ENCODE measurements at places on chromosomes 5 and 9. TPM values are rescaled to one million over a fixed set of nuclear protein-coding genes. Genes with fewer than 3 reads are reported as not detected.

DNA sequence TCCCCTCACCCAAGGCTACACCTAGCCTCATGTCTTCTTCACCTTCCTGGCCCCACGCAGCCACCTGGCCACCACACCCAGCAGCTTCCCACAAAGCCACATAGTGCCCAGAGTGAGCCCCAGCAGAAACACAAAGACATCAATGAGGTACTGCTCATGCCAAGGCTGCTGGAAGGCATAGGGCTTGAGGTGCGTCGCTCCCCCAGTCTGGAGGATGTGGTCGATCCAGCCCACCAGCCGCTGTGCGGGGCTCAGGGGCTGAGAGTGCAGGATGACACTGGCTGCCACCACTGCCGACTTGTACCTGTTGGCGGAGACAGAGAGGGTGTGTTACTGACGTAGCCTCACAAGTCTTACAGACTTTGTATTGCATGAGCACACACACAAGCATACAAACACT, 15.8 kb upstream of the CAPSL start:
- H3K27me3 ChIP-seq = no peaks in the 10 kb centered on the region
- no peak overlapping the region for H3K4me3 ChIP-seq
- H3K36me3 ChIP-seq = no peaks in the 10 kb centered on the region
- no peak overlapping the region for H3K27ac ChIP-seq
- H3K4me1 ChIP-seq = no peaks in the 10 kb centered on the region

- H3K4me3 ChIP-seq = no peak overlapping the region
- H3K36me3 ChIP-seq = no peaks in the 10 kb centered on the region
- peaks cover 1% of the 10 kb centered on the region for H3K4me1 ChIP-seq
- DNase-seq = no peak
- H3K27me3 ChIP-seq = no peaks in the 10 kb centered on the region
Measured at GRCh38 chr5:33227746-33228145, 213.0 kb upstream of the TARS1 start.

DNA sequence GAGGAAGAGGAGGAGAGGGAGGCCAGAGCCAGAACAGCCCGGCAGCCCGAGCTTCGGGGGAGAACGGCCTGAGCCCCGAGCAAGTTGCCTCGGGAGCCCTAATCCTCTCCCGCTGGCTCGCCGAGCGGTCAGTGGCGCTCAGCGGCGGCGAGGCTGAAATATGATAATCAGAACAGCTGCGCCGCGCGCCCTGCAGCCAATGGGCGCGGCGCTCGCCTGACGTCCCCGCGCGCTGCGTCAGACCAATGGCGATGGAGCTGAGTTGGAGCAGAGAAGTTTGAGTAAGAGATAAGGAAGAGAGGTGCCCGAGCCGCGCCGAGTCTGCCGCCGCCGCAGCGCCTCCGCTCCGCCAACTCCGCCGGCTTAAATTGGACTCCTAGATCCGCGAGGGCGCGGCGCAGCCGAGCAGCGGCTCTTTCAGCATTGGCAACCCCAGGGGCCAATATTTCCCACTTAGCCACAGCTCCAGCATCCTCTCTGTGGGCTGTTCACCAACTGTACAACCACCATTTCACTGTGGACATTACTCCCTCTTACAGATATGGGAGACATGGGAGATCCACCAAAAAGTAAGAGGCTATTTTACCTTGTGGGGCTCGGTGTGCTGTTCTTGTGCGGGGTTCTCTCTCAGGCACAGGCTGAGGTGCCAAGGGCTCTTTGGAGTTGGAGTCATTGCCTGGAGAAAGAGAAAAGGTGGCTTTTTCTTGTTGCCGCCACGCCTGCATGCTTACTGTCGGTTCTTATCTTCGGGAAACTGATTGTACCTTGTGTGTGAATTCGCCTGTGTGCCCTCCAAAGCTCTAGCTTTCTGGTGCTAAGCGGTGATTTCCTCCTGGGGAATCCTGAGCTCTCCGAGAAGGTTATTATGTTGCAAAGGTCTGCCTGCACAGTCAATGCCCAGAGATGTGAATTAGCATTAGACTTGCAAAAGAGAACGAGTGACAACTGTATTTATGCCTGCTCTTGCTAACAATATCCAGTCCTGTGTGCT, at the start of gene ISL1:
Gene ISL1, plus strand, starts transcription at position 318 of the 991 bp plus-strand sequence. Its CDS starts 224 bp downstream, at position 542.
- H3K27ac ChIP-seq = no peak within 1 kb of the TSS
- no peaks in the 10 kb centered on the region for H3K27me3 ChIP-seq
- H3K36me3 ChIP-seq = no peaks in the 10 kb centered on the region

- no peak overlapping the region for H3K4me3 ChIP-seq
- no peaks in the 10 kb centered on the region for H3K36me3 ChIP-seq
- no peak overlapping the region for H3K27ac ChIP-seq
- DNase-seq = no peak
- H3K27me3 ChIP-seq = no peaks in the 10 kb centered on the region
- no peaks in the 10 kb centered on the region for H3K4me1 ChIP-seq
Measured at GRCh38 chr5:89735082-89735481, 674.5 kb downstream of the CETN3 start.

- H3K36me3 ChIP-seq = no peaks in the 10 kb centered on the region
- no peaks in the 10 kb centered on the region for H3K27me3 ChIP-seq
- H3K27ac ChIP-seq = no peak overlapping the region
- DNase-seq = no peak
Measured at GRCh38 chr5:143101725-143102386, 301.6 kb downstream of the NR3C1 start.

GRCh38 chr5:171858303-171858702, 72.7 kb downstream of the SMIM23 start:
- no peak overlapping the region for H3K27ac ChIP-seq
- no peaks in the 10 kb centered on the region for H3K4me1 ChIP-seq
- no peaks in the 10 kb centered on the region for H3K36me3 ChIP-seq
- no peak overlapping the region for H3K4me3 ChIP-seq

DNA sequence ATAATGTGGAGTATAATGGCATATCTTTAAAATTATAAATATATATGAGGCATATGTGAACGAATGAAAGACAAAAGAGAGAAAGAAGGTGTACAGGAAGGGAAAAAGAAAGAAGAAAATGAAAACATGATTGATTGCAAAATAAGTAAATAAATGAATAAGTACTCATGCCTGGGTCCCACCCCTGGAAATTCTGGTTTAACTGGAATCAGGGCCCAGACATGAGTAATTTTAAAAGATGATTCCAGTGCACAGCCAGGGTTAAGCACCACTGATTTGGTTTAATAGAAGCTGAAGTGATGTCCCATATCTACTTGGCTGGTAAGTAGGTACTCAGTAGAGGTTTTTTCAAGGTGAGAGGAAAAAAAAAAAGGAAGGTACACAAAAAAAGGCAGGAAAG, 34.0 kb upstream of the HOMER1 start:
- DNase-seq = no peak
- no peak overlapping the region for H3K27ac ChIP-seq
- H3K4me3 ChIP-seq = no peak overlapping the region
- peaks cover 2% of the 10 kb centered on the region for H3K4me1 ChIP-seq
- no peaks in the 10 kb centered on the region for H3K36me3 ChIP-seq

- no peak overlapping the region for H3K4me3 ChIP-seq
- no peaks in the 10 kb centered on the region for H3K36me3 ChIP-seq
- no peaks in the 10 kb centered on the region for H3K4me1 ChIP-seq
- no peaks in the 10 kb centered on the region for H3K27me3 ChIP-seq
- no peak overlapping the region for H3K27ac ChIP-seq
Measured at GRCh38 chr5:78899922-78900362, 85.2 kb downstream of the ARSB start.

DNA sequence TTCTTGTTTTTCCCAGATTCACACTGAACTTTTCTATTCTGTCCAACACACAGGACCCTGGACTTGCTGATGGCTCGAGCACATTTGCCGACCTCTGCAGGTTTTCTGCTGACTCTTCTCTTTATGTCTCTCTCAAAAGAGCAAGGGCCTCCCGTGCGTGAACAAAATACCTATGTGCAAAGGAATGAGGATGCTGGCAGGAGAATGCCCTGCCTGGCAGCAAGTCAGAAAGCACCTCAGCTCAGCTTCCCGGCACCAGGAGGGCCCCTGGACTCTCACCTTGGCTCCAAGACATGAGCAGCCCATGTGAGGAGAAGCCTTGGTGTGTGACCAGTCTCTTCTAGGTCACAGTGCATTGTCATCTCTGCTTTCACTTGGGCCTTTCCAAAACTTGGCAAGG, 36.1 kb downstream of the PAPPA start:
- H3K4me3 ChIP-seq = no peak overlapping the region
- H3K27ac ChIP-seq = no peak overlapping the region
- DNase-seq = no peak
- H3K27me3 ChIP-seq = no peaks in the 10 kb centered on the region

GRCh38 chr9:83521411-83521810, 16.8 kb downstream of the FRMD3 start:
- no peaks in the 10 kb centered on the region for H3K36me3 ChIP-seq
- no peaks in the 10 kb centered on the region for H3K27me3 ChIP-seq
- DNase-seq = no peak
- H3K4me1 ChIP-seq = no peaks in the 10 kb centered on the region
- H3K27ac ChIP-seq = no peak overlapping the region

GRCh38 chr9:126842977-126843799, 17.3 kb upstream of the ZBTB34 start:
- no peaks in the 10 kb centered on the region for H3K4me1 ChIP-seq
- no peaks in the 10 kb centered on the region for H3K36me3 ChIP-seq
- no peaks in the 10 kb centered on the region for H3K27me3 ChIP-seq
- no peak for DNase-seq
- H3K27ac ChIP-seq = no peak overlapping the region

- no peaks in the 10 kb centered on the region for H3K4me1 ChIP-seq
- no peak overlapping the region for H3K4me3 ChIP-seq
- no peaks in the 10 kb centered on the region for H3K27me3 ChIP-seq
- DNase-seq = no peak
- H3K36me3 ChIP-seq = no peaks in the 10 kb centered on the region
Measured at GRCh38 chr5:87539839-87540238, 127.1 kb upstream of the CCNH start.

- no peak for DNase-seq
- H3K4me1 ChIP-seq = no peaks in the 10 kb centered on the region
- no peaks in the 10 kb centered on the region for H3K36me3 ChIP-seq
- no peaks in the 10 kb centered on the region for H3K27me3 ChIP-seq
- H3K4me3 ChIP-seq = no peak overlapping the region
- no peak overlapping the region for H3K27ac ChIP-seq
Measured at GRCh38 chr9:25453875-25454274, 224.4 kb downstream of the TUSC1 start.

GRCh38 chr5:172427202-172427601, 27.1 kb downstream of the SH3PXD2B start:
- no peak overlapping the region for H3K4me3 ChIP-seq
- H3K4me1 ChIP-seq = peaks cover 31% of the 10 kb centered on the region
- no peaks in the 10 kb centered on the region for H3K27me3 ChIP-seq

DNA sequence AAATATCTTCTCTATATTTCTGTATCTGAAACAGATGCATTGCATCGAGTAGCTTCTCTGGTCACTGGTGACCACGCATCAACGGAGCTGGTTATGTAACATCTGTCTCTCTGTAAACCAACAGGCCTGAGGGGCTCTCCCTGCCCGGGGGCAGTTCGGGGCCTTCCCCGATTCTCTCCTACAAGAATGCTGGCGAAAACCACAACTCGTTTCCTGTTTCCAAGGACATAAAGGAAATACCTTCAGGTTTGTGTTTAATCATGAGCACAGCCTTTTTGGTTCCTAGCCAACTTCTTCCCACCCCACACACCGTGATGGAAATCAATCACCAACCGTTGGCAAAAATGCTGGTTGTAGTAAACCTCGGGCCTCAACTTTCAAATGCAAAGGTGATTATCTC, 25.1 kb downstream of the GDNF start:
- no peak overlapping the region for H3K27ac ChIP-seq
- no peaks in the 10 kb centered on the region for H3K4me1 ChIP-seq
- no peak for DNase-seq
- no peaks in the 10 kb centered on the region for H3K36me3 ChIP-seq
- H3K27me3 ChIP-seq = no peaks in the 10 kb centered on the region

GRCh38 chr5:17216176-17216973, 1.1 kb upstream of the BASP1 start:
- peak; percentile 78 for DNase-seq
- H3K4me3 ChIP-seq = peak overlapping the region; percentile 64
- no peaks in the 10 kb centered on the region for H3K27me3 ChIP-seq
- peaks cover 1% of the 10 kb centered on the region for H3K4me1 ChIP-seq
- H3K27ac ChIP-seq = no peak overlapping the region

PLAC8L1 gene
- total RNA-seq = not detected

ISL1 gene
- total RNA-seq = not detected

OBP2B gene
- not detected for total RNA-seq

PLEKHG4B gene
- total RNA-seq = 2.0 TPM

LPAR1 gene
- total RNA-seq = 29.2 TPM

SURF4 gene
- 58.7 TPM for total RNA-seq

CTNNA1 gene
- 125 TPM for total RNA-seq

CDKN2B-AS1 gene
- total RNA-seq = 0.51 TPM
